Forelimb muscle (tissue), 1 donor: ENCODE measurements at places on chromosomes 11 and 22. TPM values are rescaled to one million over a fixed set of nuclear protein-coding genes. Genes with fewer than 3 reads are reported as not detected.

GRCh38 chr22:30089655-30089974, 9.4 kb downstream of the HORMAD2 start:
- no peak for DNase-seq

DNA sequence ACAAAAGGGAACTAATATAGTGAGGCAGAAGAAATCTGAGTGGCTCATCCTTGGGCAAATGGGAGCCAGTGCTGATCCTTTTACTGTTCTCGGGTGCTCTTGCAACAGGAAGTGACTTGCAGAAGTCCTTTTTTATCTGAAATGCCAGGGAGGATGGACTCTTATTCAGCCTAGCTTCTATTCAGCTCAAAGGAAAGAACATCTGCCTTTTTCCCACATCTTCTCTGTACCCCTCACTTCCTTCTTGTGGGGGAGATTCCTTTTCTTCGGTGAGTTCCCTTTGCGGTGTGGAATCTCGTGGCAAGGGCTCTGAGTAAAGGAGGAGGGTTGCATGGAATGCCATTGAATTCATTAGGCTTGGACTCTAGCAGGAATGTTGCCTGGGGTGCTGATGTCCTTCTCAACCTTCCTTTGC, 76.2 kb downstream of the ZBTB16 start:
- no peak for DNase-seq

Gene IL17REL
- polyA plus RNA-seq = not detected

Gene PICK1
- 9.3 TPM for polyA plus RNA-seq

GRCh38 chr11:78193806-78194205, 5.1 kb downstream of the USP35 start:
- no peak for DNase-seq
